Nephron progenitor cell (in vitro differentiated cells): ENCODE measurements at places on chromosomes 2 and 18.

GRCh38 chr2:73214120-73215035 lies at the start of gene SMYD5:
SMYD5 (plus strand) TSS chr2:73214245; CDS start chr2:73214267, 22 bp downstream.
- DNase-seq: peak; percentile 91

DNA sequence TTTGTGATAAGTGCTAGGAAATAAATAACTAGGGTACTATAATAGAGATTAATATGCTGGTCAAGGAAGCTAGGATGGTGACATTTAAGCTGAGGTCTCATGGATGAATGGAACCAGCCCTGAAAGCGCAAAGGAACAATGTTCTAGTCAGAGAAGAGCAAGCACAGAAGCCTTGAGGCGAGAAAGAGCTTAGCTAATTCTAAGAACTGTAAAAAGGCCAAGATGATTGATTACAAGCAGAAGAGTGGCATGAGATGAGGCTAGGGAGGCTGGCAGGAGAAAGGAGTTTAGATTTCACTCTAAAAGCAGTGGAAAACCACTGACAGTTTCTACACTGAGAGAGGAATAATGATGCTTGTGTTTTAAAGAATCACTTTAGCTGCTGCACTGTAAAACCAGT lies 3.4 kb upstream of the YIPF4 start:
- DNase-seq: no peak

GRCh38 chr18:12998332-12999060 lies 7.3 kb downstream of the CEP192 start:
- DNase-seq: no peak

DNA sequence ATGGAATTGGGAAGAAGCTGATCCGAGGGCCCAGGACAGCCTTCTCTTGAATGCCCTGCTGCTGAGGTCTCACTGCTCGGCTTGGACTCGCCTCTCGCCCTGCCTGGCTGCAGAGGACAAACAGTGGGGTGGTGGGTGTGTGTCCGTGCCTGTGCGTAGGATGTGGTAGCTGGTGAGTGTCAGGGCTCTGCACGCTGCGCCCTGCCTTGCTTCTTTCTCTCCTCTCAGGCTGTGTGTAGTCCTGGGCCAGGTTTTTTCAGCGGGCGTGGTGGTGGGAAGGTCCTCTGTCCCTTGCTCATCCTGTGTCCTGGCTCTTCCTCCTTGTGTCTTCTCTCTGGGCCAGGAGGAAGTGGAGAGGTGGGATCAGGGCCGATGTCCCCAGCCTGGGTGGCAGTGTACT lies 44.8 kb downstream of the RRM2 start:
- DNase-seq: no peak

DNA sequence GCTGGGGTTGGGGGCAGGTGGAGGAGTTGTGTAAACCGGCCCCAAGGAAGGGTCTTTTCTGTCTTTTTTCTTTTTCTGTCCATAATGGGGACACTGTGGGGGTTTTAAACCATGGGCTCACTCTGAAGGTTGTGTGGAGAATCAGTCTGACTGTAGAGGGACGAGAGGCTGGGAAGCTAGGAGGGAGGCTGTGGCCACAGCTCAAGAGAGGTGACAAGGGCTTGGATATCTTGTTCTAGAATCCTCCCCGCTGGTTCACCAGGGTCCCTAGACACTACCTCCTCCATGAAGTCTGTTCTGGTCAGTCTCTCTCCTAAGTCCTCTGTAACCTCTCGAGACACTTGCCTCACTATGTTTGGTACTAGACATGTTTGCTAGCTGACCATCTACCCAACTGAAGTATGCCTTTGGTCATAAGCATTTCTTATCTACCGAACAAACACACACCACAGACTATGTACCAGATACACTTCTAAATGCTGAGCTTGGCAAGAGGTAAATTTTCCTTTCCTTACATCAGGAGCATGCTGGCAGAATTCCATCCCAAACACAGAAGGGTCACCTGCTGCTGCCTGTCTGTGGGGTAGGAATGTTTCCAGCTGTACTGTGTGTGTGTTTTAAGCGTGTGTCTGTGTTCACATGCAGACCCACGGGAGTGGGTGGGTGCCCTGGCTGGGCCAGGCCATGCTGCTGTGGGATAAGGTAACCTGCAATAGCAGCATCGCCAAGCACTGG lies 69.6 kb upstream of the MGAT4A start:
- no peak for DNase-seq

- no peak for DNase-seq
These were observed 181.1 kb downstream of the INO80D start for GRCh38 chr2:205904873-205905272.

- DNase-seq: no peak
These were observed 6.1 kb downstream of the AFF3 start for GRCh38 chr2:100136310-100136709.

GRCh38 chr2:107585851-107586250 lies 240.8 kb upstream of the RGPD4 start:
- DNase-seq: no peak

DNA sequence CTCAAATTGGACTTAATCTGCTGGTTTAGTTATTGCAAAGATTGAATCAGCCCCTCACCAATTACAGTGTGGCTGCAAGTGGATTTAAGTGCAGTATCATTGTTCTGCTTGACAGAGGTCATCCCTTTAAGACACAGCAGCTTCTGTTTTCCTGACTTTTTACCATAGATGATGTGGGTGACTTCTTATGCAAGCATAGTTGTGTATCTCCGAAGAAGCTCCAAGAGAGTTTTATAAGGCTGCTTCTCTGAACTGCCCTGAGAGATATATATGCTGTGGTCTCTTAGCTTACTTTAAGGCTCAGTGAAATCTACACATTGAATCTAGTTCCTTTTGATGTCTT lies 3.5 kb downstream of the TRIB2 start:
- DNase-seq: no peak

- no peak for DNase-seq
These were observed 132.9 kb downstream of the FTCDNL1 start for GRCh38 chr2:199718074-199718473.
